ENCODE measurements at places on chromosomes 3 and 15. TPM values are rescaled to one million over a fixed set of nuclear protein-coding genes. Genes with fewer than 3 reads are reported as not detected.

DNA sequence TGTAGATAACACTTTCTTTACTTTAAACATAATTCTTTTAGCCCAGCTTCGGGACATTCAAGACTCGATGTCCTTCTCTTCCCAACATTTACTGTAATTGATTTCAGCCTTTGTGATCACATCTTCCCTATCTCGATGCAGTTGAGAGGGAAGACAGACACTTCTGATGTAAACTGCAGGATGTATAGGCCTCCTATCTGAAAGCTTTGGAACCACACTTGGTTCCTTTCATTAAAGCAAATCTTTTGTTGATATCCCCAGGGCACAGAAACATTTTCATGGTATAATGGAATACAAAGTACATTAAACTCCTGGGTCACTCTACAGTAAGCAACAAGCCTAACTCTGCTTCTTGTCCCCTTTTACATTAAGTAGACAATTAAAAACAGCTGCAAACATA, 6.4 kb downstream of the GRM7 start:
- no peak overlapping the region for H3K4me3 ChIP-seq
- no peaks in the 10 kb centered on the region for H3K27me3 ChIP-seq
- no peak overlapping the region for H3K27ac ChIP-seq
- H3K36me3 ChIP-seq: no peaks in the 10 kb centered on the region
- no peaks in the 10 kb centered on the region for H3K4me1 ChIP-seq
- no peak for DNase-seq

GRCh38 chr3:134910026-134910425, 115.0 kb downstream of the EPHB1 start:
- no peaks in the 10 kb centered on the region for H3K4me1 ChIP-seq
- no peak overlapping the region for H3K4me3 ChIP-seq
- H3K36me3 ChIP-seq: no peaks in the 10 kb centered on the region
- no peak overlapping the region for H3K27ac ChIP-seq
- no peaks in the 10 kb centered on the region for H3K27me3 ChIP-seq

DNA sequence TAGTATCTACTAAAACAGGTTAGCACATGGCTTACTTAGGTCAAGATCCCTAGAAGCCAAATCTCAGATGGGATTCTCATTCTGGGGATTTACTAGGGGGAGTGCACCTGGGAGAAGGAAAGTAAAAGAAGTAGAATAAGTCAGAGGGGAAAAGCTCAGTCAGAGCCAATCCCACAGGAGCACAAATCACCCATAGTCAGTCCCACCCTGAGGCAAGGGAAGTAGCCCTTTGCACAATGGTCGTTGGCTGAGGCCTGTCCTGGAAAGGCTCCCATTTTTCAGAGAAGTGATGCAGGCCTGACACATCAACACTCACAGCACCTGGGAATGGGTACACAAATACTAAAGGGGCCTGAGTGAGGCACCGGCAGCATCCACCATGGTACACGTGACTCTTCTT, 39.8 kb downstream of the SST start:
- peaks cover 1% of the 10 kb centered on the region for H3K4me1 ChIP-seq
- H3K27me3 ChIP-seq: peaks cover 3% of the 10 kb centered on the region
- H3K27ac ChIP-seq: no peak overlapping the region

GRCh38 chr3:49406571-49407565, 4.9 kb downstream of the RHOA start:
- no peaks in the 10 kb centered on the region for H3K27me3 ChIP-seq
- no peak overlapping the region for H3K27ac ChIP-seq
- H3K36me3 ChIP-seq: peaks cover 7% of the 10 kb centered on the region
- H3K4me3 ChIP-seq: no peak overlapping the region
- H3K4me1 ChIP-seq: no peaks in the 10 kb centered on the region
- no peak for DNase-seq

GRCh38 chr15:86834115-86834863, 754.6 kb downstream of the AGBL1 start:
- H3K36me3 ChIP-seq: no peaks in the 10 kb centered on the region
- no peak overlapping the region for H3K27ac ChIP-seq
- no peaks in the 10 kb centered on the region for H3K27me3 ChIP-seq
- no peak for DNase-seq

DNA sequence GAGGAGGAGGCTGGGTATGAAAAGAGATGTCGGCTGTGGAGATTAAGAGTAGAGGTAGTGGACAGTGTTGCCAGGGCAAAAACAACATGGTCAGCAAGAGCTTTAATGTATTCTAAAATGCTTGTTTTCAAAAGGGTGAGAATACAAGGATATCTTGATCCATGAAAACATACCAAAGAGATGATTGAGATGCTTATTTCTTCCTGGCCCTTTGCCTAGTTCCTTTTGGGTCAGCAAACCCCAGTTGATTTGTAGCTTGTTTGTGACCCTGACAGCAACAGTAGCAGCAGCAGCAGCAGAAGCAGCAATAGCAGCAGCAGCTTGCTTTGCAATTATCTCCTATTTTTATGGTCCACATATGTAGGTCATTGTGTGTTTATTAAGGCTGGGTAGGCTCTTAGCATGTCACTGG, 337.3 kb downstream of the LPP start:
- H3K27ac ChIP-seq: no peak overlapping the region
- peaks cover 14% of the 10 kb centered on the region for H3K4me1 ChIP-seq
- no peak overlapping the region for H3K4me3 ChIP-seq
- H3K36me3 ChIP-seq: peaks cover 5% of the 10 kb centered on the region
- peak; percentile 61 for DNase-seq
- no peaks in the 10 kb centered on the region for H3K27me3 ChIP-seq

- peaks cover 10% of the 10 kb centered on the region for H3K4me1 ChIP-seq
- no peaks in the 10 kb centered on the region for H3K27me3 ChIP-seq
- H3K27ac ChIP-seq: no peak overlapping the region
- H3K36me3 ChIP-seq: peaks cover 16% of the 10 kb centered on the region
Observed at GRCh38 chr15:84671211-84671610, 13.2 kb upstream of the NMB start.

- H3K27me3 ChIP-seq: no peaks in the 10 kb centered on the region
- no peak for DNase-seq
- peaks cover 43% of the 10 kb centered on the region for H3K4me1 ChIP-seq
Observed at GRCh38 chr3:120438216-120438615, 12.6 kb downstream of the FSTL1 start.

- H3K4me3 ChIP-seq: no peak overlapping the region
- H3K4me1 ChIP-seq: no peaks in the 10 kb centered on the region
- peaks cover 42% of the 10 kb centered on the region for H3K27me3 ChIP-seq
- DNase-seq: no peak
Observed at GRCh38 chr3:184443831-184444230, 64.0 kb downstream of the CHRD start.

DNA sequence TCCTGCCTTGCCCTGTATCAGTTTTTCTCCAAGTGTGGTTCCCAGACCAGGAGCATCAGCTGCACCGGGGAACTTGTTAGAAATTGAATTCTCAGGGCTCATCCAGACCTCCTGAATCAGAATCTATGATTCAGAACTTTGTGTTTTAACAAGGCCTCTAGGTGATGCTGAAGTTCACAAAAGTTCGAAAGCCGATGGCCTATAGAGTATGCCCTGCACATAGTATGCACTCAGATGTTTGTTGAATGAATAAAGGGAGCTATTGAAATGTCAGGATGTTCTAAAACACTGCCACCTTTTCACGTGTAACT, 664 bp upstream of the LARP6 start:
- peak overlapping the region; percentile 95 for H3K4me3 ChIP-seq
- peak; percentile 62 for DNase-seq
- H3K27me3 ChIP-seq: no peaks in the 10 kb centered on the region
- H3K27ac ChIP-seq: peak overlapping the region; percentile 91

GRCh38 chr3:192038726-192039125, 577.8 kb downstream of the PYDC2 start:
- no peak for DNase-seq
- no peaks in the 10 kb centered on the region for H3K36me3 ChIP-seq
- H3K27ac ChIP-seq: no peak overlapping the region
- H3K4me3 ChIP-seq: no peak overlapping the region
- H3K4me1 ChIP-seq: no peaks in the 10 kb centered on the region
- H3K27me3 ChIP-seq: no peaks in the 10 kb centered on the region

DNA sequence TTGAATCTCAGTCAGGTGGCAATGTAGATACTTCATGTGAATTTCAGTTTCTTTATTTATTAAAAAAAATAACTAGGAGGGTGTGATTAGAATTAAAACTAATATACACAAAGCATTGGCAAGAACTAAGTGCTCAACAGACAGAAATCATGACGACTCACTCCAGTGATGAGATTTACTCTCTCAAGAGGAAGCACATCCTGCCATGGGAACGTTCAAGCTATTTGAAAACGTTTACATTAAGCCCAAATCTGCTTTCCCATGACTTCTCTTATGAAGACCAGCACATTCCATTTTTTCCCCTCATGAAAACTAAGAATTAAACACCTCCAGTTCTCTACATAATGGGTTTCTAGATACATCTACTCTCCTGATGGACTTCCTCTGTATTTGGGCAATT, 8.5 kb downstream of the WDR53 start:
- no peaks in the 10 kb centered on the region for H3K27me3 ChIP-seq
- no peaks in the 10 kb centered on the region for H3K4me1 ChIP-seq
- H3K36me3 ChIP-seq: peaks cover 5% of the 10 kb centered on the region

DNA sequence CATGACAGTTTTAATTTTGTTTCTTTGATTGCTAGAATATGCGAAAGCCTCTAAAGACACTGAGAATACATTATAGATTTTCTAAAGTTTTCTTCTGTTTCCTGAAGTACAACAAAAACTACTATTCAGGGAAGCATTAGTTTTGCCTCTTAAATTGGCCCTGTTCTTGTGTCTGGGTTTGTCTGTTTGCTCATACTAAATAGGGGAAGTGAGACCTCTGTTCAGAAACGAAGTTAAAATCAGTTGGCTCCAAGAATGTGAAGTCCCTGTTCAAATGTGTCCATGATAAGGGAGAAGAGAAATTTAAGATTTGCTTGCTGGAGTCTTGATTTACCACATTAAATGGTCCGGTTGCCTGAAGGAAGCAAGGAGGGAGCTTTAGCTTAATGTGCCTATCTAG, 327.3 kb upstream of the GBE1 start:
- no peaks in the 10 kb centered on the region for H3K4me1 ChIP-seq
- no peak overlapping the region for H3K4me3 ChIP-seq
- no peaks in the 10 kb centered on the region for H3K36me3 ChIP-seq
- DNase-seq: no peak
- H3K27me3 ChIP-seq: no peaks in the 10 kb centered on the region

- DNase-seq: peak; percentile 44
- peak overlapping the region; percentile 69 for H3K27ac ChIP-seq
- H3K4me3 ChIP-seq: no peak overlapping the region
- H3K27me3 ChIP-seq: no peaks in the 10 kb centered on the region
Observed at GRCh38 chr3:71168880-71169411, 414.6 kb downstream of the FOXP1 start.

The CCDC80 gene
- 406 TPM for total RNA-seq

The STRA6 gene
- total RNA-seq: not detected

The SLC6A11 gene
- total RNA-seq: not detected

The ITPKA gene
- total RNA-seq: 1.4 TPM

The MAP3K13 gene
- 17.6 TPM for total RNA-seq

The GLDN gene
- total RNA-seq: under 0.01 TPM

The CACNA1D gene
- total RNA-seq: under 0.01 TPM

The LTK gene
- 0.18 TPM for total RNA-seq

The EPHB3 gene
- 0.83 TPM for total RNA-seq

The TUSC2 gene
- total RNA-seq: 13.4 TPM

The GNAT1 gene
- total RNA-seq: not detected
